ENCODE measurements at places on chromosomes 11 and 22.

- DNase-seq, result no peak
Observed at GRCh38 chr11:19777377-19778102, 64.9 kb downstream of the NAV2 start.

DNA sequence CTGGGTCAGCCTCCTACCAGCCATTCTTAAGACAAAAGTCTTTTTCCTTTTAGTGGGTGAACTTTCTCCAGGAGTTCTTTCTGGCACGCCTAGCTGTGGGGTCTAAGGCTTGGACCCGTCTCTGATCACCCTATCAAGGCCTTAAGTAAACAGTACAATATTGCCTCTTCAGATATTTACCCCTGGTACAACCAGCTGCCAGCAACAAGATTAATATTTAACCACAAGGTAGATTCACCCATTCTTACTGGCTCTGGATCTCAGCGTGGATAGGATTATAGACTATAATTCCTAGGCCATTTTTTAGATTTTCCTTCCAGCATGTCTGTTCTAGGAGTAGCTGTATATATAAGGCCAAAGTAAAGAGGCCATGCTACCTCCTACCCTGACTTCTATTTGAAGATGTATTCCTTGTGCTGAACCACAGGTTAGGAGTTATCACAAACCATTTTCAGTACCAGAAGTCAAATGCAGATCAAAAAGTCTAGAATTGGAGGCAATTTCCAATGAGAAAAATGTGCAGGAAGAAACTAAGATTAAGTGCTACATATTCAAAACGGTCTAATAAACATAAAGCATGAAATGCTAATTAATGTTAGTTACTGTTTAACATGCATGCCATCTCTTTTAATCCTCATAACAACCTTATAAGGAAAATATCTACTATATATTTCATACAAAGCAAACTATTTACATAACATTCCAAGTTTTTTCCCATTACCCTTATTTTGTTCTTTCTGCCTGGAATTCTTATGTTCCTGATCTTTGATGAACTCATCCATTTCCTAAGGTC, 110.0 kb upstream of the SYN3 start:
- DNase-seq, result no peak

- DNase-seq, result no peak
Observed at GRCh38 chr11:1844221-1845094, 5.7 kb downstream of the TNNI2 start.

GRCh38 chr11:83933008-83933407, 646.8 kb upstream of the CCDC90B start:
- DNase-seq, result no peak

DNA sequence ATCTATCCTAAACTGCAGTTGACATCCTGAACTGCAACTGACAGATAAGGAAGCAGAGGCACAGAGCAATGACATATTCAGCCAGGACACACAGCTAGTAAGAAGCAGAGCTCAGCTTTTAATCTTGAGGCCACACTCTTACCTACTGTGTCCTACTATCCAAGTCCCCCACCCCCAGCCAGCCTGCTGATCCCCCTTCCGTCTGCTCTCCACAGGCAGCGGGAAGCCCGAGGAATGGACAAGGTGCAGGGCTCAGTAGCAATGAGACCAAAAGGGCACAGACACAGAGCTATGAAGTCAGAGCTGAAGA, 4.3 kb downstream of the POLR3H start:
- no peak for DNase-seq

DNA sequence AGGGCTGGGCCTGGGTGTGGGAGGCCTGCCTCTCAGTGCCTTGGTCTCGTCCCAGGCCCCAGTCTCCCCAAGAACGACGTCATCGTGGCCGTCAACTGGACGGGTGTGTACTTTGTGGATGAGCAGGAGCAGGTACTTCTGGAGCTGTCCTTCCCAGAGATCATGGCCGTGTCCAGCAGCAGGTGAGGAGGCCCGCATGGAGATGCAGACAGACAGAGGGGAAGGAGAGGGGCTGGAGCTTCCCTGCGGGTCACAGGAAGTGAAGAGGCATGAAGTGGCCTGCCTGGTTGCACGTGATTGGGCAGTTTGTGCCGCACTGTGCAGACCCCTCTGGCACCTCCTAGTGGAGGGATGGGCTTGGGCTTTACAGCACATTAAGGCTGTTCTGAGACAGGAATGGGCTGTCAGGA, 70.4 kb downstream of the MYO7A start:
- DNase-seq, result no peak

DNA sequence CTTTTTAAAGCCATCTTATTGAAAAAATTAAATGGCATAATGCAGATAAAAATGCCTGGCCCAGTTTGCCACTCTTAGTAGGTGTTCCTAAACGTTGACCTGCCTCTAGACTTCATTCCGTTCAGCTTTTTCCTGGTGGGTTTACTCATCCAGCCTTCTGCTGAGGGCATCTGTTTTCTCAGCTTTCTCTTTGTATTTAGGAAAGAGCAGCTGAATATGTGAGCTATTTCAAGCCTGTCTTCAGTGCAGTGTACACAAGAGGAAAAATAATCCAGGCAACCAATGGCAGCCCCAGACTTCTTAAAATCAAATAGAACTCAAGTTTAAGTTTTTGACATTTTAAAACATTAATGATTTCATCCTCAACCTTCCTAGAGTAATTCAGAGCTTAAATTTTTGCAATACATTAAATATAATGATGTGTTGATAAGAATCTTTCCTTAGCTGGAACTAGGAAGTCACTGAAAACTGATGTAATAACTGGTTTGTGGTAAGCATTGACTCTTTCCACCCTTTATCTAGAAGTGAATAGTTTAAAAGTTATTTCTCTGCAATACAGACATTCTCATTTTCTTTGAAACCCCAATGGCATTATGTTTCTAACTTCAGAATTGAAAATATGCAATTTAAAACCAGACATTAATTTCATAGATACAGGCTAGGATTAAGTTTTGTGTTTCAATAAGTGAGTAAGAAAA, 165.4 kb downstream of the AASDHPPT start:
- no peak for DNase-seq

- no peak for DNase-seq
Observed at GRCh38 chr11:130429983-130430382, 1.6 kb upstream of the ADAMTS8 start.

GRCh38 chr11:7584910-7585309, 71.1 kb downstream of the PPFIBP2 start:
- DNase-seq, result no peak

DNA sequence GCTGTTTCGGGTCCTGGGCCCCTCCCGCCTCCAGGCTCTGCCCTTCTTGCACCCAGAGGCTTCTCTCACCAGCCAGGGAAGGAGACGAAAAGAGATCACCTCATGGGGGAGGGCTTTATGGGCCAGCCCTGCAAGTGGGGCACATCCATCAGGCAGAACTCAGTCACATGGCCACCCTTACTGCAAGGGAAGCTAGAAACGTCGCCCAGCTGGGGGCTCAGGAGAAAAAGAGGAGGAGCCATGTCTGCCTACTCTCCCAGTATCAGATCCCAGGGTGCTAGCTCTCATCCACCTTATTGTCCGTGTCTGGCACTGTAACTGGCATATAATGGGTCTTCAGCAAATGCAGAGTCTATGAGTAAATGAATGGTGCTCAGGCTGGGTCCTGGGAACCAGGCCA, 24.2 kb downstream of the MFNG start:
- no peak for DNase-seq

DNA sequence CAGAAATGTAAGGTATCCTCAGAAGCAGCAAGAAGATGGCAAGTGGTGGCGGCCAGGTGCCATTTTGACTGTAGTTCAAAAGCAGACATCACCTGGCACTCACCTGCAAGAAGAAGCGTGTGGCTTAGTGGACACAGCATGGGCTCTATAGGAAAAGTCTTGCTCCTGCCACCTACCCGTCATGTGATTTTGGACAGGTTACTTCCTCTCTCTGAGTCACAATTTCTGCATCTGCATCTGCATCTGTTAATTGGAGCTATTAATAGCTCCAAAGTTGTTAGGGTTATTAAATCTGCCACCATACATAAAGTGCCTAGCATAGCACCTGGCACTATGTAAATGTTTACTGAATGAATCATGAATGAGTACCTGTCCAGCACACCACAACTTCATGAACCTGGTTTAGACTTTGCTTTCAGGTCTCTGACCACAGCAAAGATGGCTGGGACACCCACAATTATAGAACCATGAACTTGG, 16.8 kb downstream of the RAB30 start:
- no peak for DNase-seq

DNA sequence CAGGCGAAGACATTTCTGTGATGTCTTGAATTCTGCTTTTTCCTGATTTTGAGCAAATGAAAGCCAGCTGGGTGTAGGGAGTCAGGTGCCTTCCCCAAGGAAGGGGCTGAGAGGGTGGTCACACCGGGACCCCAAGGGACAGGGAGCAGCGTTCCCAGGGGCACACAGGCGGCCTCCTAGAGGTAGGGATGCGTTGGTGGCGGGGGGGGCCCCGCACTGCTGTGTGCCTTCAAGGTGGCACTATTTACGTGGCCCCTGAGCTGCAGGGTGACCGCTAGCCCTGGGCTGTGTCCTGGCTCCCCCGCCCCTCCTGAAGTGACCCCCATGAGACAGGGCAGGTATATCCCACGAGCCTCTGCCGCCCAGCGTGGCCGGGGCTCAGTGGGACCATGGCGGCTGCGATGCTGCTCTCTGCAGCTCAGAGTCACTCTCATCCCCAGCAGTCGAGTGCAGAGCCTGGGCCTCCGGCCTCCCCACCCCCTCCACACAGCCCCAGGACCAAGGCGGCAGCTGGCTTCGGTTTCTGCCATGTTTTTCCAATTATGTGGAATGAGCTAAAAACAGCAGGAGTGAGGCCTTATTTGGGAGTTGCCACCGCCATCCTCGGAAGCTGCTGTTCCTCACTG, 60.9 kb downstream of the LRP5 start:
- no peak for DNase-seq

- no peak for DNase-seq
Observed at GRCh38 chr11:16378906-16379305, 22.6 kb upstream of the SOX6 start.

Data from brain pericyte (primary cell).